ENCODE measurements at places on chromosomes 12 and 14.

GRCh38 chr14:32078023-32078857 lies 1.1 kb downstream of the ARHGAP5 start:
- no peak for DNase-seq

GRCh38 chr12:124646385-124647230 lies 79.2 kb upstream of the NCOR2 start:
- no peak for DNase-seq

DNA sequence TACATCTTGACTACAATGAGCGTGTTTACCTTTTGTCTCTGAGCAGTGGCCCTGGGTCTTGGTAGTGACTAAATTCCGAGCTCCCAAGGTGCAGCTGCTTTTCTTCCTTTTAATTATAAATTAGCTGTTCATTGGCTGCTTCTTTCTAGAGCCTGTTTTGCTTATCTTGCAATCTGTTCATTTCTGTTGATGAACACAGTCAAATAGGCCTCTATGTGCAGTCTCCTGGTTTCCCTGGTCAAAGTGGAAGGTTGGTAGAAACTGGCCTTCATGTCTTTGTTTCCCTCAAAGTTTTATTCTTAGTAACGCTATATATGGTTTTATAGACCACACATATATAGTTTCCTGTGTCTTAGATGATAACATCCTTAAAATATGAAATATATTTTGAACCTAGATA lies 94.1 kb downstream of the DUSP16 start:
- no peak for DNase-seq

DNA sequence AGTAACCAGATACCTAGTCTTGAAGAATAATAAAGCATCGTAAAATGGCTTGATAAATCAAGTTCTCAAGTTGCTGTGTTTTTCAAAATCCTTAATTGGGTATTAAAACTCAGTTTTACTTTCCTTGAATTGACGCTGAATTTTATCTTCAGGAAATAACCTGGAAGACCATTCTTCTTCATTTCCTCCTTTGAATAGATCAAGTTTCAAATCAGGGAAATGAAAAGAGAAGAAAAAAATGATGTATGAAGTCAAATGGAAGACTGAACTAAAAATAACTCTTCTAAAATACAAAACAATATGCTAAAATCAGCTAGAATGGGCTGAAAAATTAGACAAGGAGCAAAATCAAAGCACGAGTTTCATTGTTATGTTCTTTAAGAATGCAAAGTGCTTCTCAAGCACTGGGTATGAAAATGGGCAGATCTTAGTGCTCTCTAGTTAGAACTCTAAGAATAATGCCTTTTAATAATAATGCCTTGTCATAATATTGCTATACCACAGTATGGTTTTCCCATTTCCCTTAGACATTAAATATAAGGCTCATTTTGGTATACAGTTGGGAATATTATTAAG lies 54.6 kb upstream of the CLEC14A start:
- DNase-seq: no peak

DNA sequence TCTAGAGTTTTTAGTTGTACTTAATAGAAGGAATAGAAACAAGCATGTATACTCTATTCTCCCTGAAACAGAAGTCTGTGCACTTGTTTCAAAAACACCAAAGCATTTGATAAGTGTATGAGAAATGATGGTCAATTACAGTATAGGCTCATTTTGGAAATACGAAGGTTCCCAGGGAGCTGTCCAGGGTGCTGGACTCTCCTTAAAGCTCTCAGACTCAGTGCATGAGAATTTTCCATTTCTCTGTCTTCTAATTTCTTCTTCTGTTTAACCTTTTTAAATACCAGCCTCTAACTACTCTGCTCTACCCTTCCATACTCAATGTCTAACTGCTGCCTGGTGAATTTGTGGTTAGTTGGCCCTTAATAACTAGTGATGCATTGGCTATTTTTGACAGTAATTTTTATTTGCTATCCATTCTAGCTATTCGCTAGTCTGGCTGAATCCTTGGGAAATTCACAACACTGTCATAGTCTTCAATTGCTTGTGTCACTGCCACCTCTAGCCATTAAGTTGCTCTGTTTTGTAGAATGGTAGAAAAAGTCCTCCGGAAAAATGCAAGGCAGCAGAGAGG lies 229.2 kb downstream of the NRXN3 start:
- DNase-seq: no peak

DNA sequence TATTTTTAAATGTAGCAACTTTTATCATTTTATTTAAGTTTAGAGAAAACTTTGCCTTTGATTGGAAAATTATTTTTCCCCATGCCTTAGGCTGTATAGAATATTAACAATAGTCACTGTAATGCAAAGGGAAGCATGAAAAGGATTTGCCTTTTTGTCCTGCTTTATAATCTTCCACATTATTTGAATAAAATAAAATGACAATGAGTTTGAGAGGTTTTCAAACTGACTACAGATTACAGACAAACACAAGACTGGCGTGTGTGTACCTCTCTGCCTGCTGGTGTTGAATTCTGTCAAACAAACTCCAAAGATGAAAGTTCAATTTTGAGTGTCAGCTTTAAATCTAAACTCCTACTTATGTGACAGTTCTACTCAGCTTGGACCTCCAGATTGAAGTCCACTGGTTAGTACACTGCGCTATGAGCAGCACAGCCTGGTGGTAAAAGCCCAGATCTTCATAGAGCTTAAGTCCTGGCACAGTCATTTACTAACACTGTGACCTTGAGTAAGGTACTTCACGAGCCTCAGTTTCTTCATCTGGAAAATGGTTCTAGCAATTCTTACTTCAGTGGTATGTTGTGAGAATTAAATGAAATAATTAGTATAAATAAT lies 98.3 kb upstream of the CPNE8 start:
- no peak for DNase-seq

GRCh38 chr12:49763006-49763591 lies 21.7 kb downstream of the TMBIM6 start:
- peak; percentile 61 for DNase-seq

All from stimulated activated CD8-positive, alpha-beta memory T cell treated with anti-CD3 and anti-CD28 coated beads, Interleukin-2, amount 100 ng/mL, for 1 hour (primary cell).